ENCODE measurements at places on chromosomes 12 and 14.

GRCh38 chr12:34303091-34303870 is 281.0 kb downstream of the ALG10 start:
- DNase-seq = no peak

DNA sequence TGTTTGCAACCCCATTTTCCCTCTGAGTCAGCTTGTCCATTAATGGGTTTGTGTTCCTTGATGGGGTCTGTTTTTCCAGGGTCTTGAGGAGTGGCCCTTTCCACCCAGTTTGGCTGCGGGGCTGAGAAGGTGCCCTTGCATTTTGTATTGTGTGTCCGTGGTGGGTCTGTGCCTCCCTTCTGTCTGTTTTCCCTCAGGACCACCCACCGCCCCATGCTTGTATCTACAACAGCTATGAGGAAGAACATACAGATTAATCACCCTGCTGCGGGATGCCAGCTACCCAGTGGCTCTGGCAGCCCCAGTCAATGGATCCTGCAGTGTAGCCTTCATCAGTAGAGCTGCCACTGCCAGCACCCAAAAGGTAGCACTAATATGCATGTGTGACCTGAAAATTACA is 235.7 kb downstream of the CACNA1C start:
- no peak for DNase-seq

DNA sequence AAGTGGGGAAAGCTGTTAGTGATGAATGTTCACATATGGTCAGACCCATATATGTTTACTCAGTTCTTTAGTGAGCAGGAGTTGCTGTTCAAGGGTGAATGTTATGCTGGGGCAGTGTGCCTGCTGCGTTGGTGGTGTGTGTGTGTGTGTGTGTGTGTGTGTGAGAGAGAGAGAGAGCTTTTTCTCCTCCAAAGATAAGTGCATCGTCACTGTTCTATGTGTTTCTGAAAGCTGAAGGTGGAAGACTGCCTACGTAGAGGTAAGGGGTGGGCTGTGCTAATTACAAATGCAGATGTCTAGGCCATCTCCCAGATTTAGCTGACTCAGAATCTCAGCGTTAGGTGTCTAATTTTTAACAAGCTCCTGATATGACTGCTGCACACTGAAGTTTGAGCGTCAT is 10.5 kb downstream of the GABARAPL1 start:
- no peak for DNase-seq

GRCh38 chr14:65927931-65928356 is 515.4 kb downstream of the FUT8 start:
- no peak for DNase-seq

DNA sequence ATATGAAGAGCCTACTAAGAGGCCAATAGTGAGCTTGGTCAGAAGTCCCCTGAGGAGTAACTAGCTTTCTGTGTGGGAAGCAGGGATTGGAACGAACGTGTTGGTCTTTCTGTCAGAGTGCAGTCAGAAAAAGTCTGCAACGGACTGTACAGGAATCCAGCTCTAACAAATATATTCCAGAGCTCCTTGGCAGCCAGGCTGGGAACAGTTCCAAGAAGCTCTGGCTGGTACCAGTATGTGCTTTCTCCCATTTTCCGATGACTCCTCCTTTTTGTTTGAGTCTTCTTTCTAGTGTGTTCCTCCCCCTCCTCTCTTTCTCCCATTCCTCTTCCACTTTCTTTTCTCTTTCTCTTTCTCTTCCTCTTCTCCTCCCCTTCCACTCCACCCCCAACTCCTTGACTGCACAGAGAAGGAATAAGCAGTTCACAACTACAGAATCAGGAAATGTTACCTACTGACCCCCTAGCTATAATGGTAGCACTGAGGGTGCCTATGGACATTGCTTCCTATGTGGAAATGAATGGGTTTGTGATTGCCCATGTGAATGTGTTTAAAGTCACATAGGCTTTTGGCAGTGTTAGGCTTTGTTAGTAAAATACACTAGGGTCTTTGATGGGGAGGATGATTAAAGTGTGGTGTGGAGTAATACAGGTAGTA is 59.9 kb downstream of the TTLL5 start:
- DNase-seq = peak; percentile 52

DNA sequence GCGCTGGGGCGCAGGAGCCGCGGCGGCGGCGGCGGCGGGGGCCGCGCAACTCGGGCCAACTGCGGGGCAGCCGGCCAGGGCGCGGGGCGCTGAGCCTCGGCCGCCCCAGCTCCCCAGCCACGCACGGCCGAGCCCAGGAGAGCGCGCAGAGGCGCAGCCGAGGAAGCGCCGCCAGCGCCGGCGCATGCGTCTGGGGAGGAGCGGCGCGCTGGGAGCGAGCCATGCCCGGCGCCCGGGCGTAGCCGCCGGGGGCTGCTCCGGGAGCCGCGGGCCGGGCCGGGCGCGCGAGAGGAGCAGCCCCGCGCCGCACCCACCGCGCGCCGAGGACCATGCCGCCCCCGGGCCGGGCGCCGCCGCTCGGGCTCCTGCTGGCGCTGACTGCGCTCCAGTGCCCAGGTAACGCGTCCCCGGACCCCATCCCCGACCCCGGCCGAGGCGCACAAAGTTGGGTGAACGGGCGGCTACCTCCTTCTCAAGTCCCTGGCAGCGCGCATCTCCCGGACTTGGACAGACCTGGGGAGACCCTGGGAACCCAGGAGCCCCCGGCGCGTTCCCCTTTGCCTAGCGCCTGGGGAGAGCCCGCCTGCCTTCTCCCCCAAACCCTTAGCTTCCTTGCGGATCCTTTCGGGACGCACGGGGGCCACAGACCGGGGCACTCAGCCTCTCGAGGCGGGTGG is 121.4 kb downstream of the AACS start:
- no peak for DNase-seq

DNA sequence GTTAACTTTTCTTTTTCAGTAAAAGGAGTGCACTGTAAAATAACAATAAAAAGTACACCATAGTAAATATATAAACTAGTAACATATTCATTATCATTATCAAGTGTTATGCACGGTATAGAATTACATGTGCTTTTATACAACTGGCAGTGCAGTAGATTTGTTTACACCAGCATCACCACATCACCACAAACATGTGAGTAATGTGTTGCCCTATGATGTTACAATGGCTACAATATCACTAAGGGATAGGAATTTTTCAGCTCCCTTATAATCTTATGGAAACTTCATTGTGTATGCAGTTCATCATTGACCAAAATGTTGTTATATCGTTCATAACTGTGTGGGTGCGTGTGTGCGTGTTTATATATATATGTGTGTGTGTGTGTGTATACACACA is 23.5 kb upstream of the NEDD1 start:
- DNase-seq = no peak

GRCh38 chr12:98821232-98821631 is 176.1 kb downstream of the APAF1 start:
- no peak for DNase-seq

Measured in amygdala (tissue), 56 donors.